ENCODE measurements at places on chromosomes 1 and 21.

GRCh38 chr1:34331020-34331926, 154.6 kb downstream of the C1orf94 start:
- no peak for DNase-seq

DNA sequence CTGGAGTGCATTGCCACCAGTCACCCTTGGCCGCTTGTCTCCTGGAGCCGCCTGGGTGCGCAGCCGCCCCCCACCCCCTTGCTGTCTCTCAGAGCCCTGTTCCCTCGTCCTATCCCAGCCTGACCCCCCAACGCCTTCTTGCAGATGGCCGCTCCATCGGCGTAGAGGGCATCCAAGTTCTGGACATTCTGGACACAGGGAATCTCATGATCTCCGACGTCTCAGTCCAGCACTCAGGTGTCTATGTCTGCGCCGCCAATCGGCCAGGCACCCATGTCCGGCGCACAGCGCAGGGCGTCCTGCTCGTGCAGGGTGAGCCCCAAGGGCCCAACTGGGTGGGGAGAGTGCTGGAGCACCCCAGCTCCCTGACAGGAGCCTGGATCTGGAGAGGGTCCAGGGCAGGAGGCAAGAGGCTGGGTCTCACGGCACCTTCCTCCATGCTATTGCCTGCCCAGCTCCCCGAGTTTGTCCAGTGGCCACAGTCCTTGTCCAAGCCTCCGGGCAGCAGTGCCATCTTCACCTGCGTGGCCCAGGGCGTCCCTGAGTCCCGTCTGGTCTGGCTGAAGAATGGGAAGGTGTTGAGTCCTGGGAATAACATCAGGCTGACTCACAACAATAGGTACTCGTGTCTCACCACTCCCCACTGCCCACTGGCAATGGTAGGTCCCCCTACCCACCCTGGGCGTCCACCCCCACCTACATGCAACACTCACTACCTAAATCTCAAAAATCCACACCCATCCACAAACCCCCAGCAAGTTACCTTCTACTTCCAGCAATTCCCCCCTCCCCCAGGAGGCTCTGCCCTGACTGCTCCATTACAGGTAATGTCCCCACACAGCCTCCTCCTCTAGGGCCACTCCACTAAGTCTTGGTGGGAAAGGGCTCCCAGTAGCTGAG, 24.6 kb downstream of the SLC27A3 start:
- no peak for DNase-seq

DNA sequence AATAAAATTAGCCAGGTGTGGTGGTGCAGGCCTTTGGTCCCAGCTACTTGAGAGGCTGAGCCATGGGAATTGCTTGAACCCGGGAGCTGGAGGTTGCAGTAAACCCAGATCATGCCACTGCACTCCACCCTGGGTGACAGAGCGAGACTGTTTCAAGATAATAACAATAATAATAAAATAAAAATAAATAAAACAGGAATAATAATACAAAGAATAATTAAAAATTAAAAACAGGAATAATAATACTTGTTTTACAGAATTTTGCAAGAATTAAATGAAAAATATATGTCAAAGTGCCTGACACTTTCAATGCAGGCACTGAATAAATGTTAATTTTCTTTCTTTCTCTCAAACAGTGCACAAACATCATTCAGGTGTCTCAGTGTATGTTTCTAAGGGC, 26.5 kb upstream of the CTH start:
- no peak for DNase-seq

DNA sequence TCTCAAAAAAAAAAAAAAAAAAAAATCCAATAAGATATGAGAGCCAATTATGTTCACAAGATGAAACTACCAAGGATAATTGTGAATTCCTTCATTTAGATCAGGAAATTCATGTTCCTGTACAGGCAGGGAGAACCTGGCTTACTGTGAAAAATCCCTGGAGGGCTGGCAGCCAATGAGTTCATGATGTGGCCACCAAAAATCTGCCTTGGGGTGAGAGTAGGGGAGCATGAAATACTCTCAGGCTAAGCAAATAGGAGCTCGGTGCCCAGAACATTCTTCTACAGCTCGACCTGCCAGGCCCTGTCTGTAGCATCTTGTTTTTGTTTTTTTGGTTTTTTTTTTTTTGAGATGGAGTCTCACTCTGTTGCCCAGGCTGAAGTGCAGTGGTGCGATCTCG, 50.1 kb downstream of the PIK3CD start:
- no peak for DNase-seq

- no peak for DNase-seq
Measured at GRCh38 chr1:27122652-27123051, 32.3 kb downstream of the SLC9A1 start.

DNA sequence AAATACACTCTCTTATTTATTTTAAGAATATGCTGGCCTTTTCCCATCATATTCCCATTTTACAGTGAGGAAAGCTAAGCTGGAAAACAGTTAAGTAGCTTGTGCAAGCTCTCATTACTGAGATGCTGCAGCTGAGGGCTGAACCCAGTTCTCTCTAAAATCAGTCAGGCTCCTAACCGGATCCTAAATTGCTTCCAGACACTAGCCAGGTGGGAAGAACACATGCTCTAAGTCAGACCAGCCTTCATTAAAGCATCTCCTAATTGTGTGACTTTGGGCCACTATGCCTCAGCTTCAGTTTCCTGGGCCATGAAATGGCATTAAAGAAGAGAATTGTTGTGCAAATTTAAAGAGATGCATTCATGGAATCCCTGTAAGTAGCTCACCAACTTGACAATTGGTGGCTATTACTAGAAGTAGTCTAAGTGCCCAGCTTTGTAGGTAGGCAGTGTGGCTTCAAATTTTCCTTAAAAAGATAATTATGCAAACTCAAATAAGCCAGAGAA, 228.4 kb downstream of the DAB1 start:
- no peak for DNase-seq

- no peak for DNase-seq
Measured at GRCh38 chr1:220962031-220962751, 82.9 kb downstream of the HLX start.

DNA sequence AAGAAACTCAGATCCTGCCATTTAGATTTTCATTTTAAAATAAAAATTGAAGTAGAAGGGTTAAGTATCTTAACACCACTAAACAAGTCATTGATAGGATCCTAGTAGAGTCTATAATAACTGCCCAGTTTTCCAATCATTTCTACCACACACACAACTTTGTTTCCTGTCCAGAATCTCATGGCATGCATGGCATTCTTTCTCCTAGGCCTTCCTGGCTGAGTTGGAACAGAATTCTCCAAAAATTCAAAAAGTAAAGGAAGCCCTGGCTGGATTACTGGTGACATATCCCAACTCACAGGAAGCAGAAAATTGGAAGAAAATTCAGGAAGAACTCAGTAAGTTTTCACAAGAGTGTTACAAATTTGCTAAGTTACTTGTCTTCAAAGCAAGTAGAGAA, 111.4 kb upstream of the BMP8A start:
- no peak for DNase-seq
